ENCODE measurements at places on chromosomes 11 and 22.

DNA sequence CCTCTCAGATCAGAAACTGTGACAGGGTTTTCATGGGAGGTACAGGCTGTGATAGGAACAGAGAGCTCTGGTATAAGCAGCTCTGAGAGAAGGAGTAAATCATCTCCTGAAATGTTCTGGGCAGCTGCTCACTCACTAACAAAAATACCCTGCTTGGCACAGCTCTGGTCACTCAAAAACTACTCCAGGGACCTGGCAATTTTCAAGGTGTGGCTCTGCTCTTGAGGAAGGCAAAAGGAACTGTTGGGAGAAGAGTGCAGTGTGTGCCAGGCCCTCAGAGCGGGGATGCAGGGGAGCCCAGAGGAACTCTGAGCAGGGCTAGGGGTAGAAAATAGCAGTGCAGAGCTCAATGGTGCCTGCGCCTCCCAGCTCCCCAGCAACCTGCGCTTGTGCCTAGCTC is 180.5 kb upstream of the ZBED5 start:
- no peak for DNase-seq

DNA sequence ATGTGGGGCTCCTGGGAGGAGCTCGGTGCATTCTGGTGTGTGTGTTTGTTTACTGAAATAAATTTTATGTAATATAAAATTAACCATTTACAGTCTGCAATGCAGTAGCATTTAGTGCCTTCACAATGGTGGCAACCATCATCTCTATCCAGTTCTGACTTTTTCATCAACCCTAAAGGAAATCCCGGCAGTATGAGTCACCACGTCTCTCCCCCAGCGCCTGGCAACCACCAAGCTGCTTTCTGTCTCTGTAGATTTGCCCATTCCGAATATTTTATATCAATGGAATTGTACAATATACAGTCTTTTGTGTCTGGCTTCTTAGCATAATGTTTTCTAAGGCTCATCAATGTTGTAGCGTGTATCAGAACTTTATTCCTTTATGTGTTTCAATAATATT is 300.5 kb downstream of the MIAT start:
- no peak for DNase-seq

GRCh38 chr11:114207096-114207495 is 89.1 kb upstream of the NNMT start:
- DNase-seq, result no peak

GRCh38 chr11:41872870-41873269 is 413.4 kb upstream of the LRRC4C start:
- no peak for DNase-seq

GRCh38 chr11:4191031-4191571 is 96.5 kb downstream of the RRM1 start:
- no peak for DNase-seq

DNA sequence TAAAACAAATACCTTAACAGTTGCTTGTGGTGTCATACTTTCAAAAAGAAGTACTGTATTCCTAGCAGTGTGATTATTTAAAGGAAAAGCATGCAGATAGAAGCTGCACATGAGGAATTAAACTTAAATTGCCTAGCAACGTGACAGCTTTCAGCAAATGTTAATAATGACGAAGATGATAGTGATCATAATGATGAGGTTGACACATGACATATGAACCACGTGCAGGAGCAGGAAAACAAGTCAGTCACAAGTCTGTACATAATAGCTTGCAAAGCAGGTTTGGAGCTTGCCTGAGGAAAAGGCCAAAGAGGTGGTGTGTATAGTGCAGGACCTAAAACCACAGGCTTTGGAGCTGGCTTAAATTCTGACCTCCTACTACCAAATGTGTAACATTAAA is 30.6 kb upstream of the PIK3C2A start:
- DNase-seq, result no peak

DNA sequence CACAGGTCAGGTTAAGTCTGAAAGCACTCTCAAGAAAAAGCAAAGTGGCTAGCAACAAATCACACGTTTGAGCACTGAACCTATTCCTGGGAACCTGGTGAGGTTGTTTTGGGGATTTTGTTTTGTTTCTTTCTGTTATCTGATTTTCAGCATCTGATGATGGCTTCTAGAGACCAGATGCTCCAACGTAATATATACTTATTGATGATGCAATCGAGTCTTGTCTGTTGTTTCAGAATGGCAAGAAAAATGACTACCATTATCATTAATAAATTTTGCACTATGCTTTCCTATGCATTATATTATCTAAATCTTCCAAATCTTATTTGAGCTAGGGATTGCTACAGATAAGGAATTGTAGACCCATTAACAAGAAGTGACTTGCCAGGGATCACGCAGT is 312.3 kb upstream of the FAT3 start:
- DNase-seq, result no peak

DNA sequence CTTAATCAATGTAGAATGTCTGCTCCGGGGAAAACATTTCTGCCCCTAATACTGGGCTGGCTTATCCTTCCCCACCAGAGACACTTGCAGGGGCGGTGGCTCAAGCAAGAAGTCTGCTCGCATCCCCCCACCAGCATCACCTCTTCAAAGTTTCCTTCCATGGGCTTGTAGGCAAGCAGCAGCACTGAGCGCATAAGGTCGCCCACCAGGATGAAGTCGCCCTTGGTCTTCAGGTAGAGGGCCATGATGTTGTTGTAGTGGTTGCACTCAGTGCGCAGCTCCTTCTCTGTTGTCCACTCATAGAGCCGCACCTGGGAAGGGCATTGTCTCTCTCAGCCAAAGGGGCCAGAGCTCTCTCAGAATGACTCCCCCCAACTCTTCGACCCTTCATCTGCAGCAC is 8.6 kb upstream of the VWCE start:
- DNase-seq, result no peak

- DNase-seq, result no peak
Measured at GRCh38 chr22:41568811-41569210, 8.0 kb downstream of the CSDC2 start.

Data from activated CD8-positive, alpha-beta memory T cell treated with anti-CD3 and anti-CD28 coated beads for 4 hours (primary cell).